Activated T-cell treated with anti-CD3 and anti-CD28 coated beads for 4 hours (primary cell): ENCODE measurements at places on chromosomes 12 and 14.

DNA sequence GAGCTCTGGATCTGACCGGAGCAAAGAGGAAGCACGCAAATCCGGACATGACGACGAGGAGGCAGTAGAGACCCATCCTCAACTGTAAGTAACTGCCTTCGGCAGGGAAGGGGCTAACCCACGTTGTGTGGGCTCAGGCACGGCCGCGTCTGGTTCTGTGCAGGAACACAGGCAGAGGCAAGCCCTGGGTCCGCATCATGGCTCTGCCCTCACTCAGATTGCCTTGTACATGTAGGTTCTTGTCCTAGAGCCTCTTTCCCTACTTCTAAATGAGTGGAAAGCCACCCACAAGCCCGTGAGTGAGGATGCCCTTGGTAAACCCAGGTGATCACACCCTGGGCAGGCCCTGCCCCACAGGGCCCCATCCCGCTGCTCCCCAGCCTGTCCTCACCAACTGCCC, 8.9 kb upstream of the RPLP0 start:
- DNase-seq = no peak

GRCh38 chr14:36944307-36945010, 227.9 kb downstream of the SLC25A21 start:
- DNase-seq = no peak

- no peak for DNase-seq
These were observed 30.9 kb upstream of the IRF2BPL start for GRCh38 chr14:77059276-77059915.

GRCh38 chr12:31002361-31002725, 71.3 kb upstream of the DDX11 start:
- no peak for DNase-seq

GRCh38 chr12:68809190-68810026, 1.4 kb downstream of the MDM2 start:
- no peak for DNase-seq

GRCh38 chr12:53295891-53296219, 513 bp downstream of the PFDN5 start:
- no peak for DNase-seq

GRCh38 chr12:116694653-116695463, 43.0 kb downstream of the SPRING1 start:
- DNase-seq = no peak

- DNase-seq = no peak
These were observed 19.9 kb downstream of the RIC8B start for GRCh38 chr12:106794369-106794768.

DNA sequence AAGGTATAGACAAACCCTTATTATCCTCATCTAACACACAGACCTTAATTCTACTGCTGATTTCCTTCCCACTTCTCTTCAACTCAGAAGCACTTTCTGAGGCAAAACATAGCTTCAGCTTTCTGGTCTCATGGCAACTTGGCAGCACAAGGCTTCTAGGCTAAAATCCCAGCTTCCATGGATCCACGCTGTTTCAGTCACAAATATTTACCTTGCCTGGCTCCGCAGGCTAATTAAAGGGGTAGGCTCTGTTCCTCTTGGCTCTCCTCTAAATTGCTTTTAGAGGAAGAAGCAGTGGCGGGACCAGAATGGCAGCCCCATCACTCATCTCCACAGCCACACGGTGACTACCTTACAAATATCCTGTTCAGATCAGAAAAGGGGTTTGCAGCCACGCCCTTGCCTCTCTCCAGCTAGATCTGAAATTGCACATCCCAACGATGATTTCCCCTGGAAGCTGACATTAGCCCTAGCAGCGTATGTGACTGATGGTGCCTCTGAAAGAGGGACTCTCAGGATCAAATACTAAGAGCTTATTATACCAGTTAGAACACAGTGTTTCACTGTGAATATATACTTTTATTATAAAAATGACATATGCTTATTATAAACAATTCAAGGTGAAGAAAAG, 221.5 kb upstream of the NUDT4 start:
- DNase-seq = no peak

DNA sequence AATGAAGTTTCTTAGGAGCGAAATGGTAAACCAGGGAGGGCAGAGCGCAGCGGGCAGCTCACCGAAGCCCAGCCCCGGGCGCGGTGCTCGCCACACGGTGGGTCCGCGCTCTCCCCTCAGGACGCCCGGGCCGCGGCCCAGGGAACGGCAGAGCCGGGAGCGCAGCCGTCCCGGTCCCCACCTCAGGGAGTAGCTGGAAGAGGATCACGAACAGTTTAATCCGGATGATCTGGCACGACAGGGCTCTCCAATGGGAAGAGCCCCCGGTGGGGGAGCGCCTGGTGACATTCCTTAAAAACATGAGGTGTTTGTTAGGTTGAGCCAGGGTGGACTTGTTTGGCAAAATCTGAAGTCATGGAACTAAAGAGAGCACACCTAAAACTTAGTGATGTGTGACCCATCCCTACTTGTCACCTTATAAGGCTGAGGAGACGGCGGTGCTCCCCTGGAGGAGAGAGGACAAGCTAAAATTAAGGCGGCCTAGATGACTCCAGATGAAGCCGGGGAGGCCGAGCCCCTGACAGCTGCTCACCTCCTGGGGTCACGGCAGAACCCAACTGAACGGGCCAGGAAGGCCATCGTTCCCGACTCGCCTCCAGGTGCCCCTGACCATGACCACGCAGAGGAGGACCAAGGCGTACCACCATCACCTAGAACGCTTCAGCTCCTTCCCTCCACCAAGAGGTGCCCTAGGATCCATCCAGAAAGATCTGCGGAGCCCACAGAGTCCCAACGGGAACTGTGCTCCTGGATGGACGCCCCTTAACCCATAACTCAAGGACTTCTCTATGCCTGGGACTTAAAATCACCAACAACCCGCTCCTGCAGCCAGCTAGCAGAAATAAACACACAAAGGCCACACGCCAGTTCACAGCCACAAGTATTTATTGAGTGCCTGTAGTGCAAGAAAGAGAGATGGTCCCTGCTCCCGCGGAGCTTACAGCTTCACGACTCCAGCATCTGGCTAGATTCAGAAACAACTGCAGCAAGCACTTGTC, 866 bp upstream of the PITPNM2 start:
- no peak for DNase-seq

- DNase-seq = no peak
These were observed 40.8 kb upstream of the SPTLC2 start for GRCh38 chr14:77657280-77657679.

- DNase-seq = no peak
These were observed 943.6 kb downstream of the LRFN5 start for GRCh38 chr14:42550310-42550709.

GRCh38 chr12:103169-103981, 36.8 kb downstream of the IQSEC3 start:
- no peak for DNase-seq

DNA sequence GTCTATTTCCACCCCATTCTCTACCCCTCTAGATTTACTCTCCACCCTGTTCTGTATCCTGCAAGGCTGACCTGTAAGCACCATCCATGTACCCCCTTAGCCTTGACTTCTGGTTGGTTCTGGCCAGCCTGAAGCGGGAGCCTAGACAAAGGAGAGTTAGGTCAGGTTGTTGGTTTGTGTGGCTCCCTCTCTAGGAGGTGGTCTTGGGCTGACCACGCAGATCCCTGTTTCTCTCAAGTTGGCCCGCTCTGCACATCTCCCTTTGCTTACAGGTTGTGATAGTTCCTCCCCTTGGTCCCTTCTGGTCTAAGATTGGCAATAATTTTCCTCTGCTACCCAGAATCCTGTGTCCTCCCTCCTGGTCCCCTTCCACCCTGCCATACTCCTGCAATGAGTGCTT, 38.3 kb upstream of the RBM19 start:
- DNase-seq = no peak
